ENCODE measurements at places on chromosomes 1 and 21.
A peak's percentile ranks its signal among the peaks of the same experiment; 100 is the strongest.

DNA sequence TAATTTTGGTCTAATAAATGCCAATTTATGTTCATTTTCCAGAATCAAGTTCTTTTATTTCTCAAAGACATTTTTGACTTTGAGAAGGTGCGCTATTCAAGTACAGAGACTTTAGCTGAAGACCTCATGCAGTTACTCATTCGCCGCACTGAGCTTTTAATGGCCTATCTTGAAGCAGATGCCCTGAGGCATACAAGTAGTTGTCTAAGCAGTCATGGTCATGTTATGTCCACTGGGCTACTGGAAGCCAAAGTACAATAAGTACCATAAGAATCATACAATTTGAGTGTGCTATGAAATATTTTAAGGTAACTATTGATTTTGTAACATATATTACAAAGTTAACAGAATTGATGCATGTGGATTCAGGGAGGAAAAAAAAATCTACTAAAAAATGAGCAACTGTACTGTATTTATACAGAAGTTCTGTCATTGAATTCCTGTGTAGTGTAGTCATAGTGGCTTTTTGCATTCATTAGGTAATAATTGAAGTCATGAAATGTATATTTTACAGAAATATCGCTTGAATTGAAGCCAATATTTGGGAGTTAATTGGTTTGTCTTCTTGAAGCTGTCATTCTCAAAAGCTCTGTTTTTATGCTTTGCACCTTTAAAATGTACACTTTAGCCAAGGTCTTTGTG is 13.5 kb upstream of the NEXN start:
- no peak for DNase-seq

DNA sequence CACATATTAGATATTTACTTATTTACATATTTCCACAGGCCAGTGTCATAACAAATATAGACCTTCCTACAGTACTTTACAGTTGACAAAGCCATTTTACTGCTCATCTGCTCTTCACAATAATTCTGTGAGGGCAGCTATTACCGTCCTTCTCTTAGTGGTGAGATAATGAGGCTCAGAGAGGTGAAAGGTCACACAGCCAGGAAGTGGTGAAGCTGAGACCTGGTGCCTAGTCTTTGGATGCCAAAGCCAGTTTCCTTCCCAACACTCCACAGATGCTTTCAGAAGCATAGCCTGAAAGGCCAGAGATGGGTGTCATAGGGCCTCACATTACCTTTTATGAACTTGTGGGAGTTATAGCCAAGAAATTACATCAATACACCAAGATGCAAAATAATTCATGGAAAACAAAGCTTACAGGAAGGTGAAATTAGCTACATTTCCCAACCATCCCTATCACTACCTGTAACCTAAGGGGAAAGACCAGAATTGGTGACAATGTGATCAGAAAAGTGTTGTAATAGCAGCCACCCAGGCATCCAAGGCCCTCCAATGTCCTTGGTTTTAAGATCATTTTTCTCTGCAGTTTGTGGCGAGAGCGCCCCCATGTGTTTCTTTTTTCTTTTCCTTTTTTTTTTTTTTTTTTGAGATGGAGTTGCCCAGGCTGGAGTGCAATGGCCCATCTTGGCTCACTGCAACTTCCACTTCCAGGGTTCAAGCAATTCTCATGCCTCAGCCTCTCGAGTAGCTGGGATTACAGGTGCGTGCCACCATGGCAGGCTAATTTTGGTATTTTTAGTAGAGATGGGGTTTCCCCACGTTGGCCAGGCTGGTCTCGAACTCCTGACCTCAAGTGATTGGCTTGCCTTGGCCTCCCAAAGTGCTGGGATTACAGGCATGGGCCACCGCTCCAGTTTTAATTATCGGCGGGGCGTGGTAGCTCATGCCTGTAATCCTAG is 26.5 kb upstream of the RPL11 start:
- no peak for DNase-seq

GRCh38 chr1:77126307-77126706 is 92.9 kb downstream of the PIGK start:
- DNase-seq, result peak; percentile 70

DNA sequence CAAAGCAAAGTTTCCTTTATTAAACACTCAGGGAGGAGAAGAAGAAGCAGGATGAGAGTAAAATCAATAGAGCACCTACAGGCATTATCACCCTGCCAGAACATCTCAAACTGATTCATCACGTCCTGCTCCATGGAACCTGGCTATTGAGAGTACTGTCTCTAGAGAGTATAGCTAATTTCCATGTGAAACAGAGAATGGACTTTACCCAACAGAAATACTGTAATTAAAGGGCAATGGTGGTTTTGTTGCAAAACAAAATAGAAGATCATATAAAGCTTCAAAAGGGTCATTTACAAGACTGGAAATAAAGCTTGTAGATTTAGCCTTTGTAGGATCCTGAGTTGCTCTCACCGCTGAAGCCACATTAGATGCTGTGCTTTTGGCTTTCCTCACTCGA is 69.3 kb downstream of the XCL1 start:
- DNase-seq, result no peak

- no peak for DNase-seq
These were observed 38.3 kb downstream of the PHC2 start for GRCh38 chr1:33392639-33393038.

GRCh38 chr1:19367584-19368041 is 55.5 kb downstream of the SLC66A1 start:
- no peak for DNase-seq

DNA sequence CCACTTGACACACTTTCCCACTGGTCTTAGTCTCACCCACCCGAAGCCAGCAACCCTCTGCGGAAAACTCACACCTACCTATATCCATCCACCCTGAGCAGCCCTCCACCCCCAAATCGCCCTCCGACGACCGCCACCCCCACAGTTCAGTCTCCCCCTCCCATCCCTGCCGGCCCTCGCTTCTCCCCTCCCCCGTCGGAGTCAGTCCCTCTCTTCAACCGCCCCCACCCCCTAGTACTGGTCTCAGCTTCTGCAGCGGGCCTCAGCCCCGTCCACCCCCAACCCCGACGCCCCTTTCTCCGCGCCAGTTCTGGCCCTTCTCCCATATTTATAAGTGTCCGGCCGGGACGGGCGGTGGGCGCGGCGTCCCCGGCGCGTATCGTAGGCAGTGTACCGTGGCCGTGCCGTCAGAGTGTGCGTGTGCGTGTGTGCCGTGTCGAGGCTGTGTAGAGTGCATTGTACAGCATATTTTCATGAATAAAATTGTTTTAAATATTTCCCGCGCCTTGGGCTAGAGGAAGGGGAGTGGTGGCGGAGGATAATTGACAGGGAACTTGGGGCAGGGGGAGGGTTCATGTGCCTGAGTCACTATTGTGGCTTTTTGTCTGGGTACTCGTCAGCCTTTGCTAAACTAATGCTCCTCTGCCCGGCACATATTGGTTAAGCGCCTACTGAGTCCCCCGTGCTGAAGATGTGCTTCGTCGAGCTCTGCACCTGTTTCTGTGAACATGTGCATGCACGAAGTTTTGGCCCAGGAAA is 22.0 kb downstream of the FOXO6 start:
- DNase-seq, result peak; percentile 36

- no peak for DNase-seq
These were observed 56.9 kb downstream of the OPTC start for GRCh38 chr1:203550846-203551245.

GRCh38 chr1:26602378-26602959 is 72.9 kb downstream of the RPS6KA1 start:
- peak; percentile 94 for DNase-seq

- DNase-seq, result no peak
These were observed 12.1 kb upstream of the ABL2 start for GRCh38 chr1:179241530-179242097.

DNA sequence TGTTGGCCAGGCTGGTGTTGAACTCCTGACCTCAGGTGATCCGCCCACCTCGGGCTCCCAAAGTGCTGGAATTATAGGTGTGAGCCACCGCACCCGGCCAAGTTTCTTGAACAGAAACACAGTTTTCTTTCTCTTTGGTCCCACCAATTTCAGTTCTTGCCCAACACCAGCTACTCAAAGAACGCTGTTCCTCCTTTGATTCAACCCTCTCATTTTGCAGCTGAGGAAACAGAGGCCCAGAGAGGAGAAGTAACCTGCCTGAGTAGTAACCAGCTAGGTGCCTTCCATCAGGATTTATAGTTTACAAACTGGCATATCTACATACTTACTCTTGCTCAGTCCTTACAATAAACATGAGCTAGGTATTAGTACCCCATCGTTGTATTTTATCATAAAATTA is 119.9 kb downstream of the SYF2 start:
- DNase-seq, result no peak

DNA sequence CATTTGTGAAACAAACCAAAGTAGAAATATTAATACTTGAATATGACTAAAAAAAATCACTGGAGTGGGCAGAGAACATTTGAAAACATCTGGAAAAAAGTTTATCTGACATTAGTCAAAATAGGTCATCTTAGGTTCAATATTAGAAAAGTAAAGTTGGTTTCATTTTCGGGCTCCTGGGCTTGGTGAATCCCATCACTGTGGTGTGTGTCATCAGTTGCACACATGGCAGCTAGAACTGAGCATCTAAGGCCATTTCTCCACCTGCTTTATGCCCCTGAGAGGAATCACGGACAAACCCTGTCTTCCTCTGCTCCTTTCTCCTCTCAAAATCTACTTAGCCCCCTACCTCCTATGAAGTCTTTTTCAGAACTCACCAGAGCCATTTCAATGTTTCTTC is 5.4 kb downstream of the HSD11B1 start:
- no peak for DNase-seq

DNA sequence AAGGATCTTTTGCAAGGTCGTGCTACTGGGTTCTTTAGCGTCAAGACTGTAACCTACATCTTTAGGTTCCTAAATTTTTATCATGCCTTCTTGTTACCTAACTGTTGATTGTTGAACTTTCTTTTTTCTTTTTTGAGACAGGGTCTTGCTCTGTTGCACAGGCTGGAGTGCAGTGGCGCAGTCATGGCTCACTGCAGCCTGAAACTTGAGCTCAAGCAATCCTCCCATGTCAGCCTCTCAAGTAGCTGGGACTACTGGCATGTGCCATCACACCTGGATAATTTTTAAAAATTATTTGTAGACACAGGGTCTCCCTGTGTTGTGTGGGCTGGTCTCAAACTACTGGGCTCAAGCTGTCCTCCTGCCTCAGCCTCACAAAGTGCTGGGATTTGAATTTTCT is 52.9 kb downstream of the NFIA start:
- no peak for DNase-seq

DNA sequence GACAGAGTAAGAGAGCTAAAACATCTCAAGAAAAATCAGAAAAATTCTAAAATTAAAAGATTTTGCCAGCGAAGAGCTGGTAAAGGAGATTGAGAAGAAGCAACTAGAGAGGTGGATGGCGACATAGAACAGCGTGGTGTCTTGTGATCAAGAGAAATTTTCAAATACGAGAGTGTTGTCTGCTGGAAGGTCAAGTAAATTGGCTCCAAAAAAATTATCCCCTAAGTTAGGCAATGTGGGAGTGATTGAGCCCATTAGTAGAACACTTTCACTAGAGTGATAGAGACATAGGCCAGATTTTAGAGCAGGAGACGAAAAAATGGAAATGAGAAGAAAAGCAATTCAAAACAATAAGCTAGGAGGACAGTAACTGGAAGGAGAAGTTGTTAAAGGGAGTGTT is 94.3 kb upstream of the MPC2 start:
- DNase-seq, result no peak

DNA sequence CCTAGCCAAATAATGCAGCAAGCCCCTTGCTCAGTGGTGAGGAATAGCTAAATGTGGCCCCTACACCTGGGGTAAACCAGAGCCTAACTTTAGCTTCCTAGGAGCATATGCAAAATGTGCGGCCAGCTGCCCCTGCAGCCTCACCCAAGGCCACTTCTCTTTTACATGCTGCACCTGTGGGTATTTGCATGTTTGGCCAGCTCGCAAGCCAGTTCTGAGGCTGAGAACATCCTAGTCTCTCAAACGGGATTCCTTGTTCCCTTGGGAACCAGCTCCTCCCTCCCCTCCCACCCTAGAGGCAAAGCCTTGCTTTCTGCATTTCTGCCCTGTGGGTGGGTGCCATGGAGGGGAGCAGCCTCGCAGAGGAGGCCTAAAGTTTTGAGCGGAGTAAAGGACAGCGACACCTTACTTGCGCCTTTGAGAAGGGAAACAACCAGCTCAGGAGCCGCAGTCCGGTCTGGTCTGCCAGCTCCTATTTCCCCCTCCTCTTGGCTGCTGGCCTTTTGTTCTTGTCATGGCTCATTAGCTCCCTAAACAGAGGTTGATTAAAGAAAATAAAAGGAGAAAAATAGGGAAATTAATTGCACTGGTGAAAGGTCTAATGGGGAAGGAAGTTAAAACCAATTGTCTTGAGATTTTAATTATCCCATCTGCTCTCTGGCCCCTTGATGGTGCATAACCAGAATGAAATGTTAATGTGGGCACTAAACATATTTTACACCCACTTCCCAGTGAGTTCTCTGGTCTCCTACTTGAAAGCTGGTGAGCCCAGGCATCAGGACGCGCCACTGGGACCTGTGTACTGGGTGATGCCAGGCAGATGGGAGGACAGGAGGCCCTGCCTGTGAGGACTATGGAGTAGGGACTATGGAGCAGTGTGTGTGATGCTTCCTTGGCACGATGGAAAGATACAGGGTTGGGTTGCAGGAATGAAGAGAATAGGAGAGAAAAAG is 68.7 kb downstream of the TEX35 start:
- no peak for DNase-seq

- DNase-seq, result no peak
These were observed 63.0 kb upstream of the RGS7 start for GRCh38 chr1:241419986-241420385.

- peak; percentile 82 for DNase-seq
These were observed 16.9 kb upstream of the SAMD11 start for GRCh38 chr1:906600-907420.

- no peak for DNase-seq
These were observed 186.2 kb downstream of the RHOU start for GRCh38 chr1:228921481-228921880.

DNA sequence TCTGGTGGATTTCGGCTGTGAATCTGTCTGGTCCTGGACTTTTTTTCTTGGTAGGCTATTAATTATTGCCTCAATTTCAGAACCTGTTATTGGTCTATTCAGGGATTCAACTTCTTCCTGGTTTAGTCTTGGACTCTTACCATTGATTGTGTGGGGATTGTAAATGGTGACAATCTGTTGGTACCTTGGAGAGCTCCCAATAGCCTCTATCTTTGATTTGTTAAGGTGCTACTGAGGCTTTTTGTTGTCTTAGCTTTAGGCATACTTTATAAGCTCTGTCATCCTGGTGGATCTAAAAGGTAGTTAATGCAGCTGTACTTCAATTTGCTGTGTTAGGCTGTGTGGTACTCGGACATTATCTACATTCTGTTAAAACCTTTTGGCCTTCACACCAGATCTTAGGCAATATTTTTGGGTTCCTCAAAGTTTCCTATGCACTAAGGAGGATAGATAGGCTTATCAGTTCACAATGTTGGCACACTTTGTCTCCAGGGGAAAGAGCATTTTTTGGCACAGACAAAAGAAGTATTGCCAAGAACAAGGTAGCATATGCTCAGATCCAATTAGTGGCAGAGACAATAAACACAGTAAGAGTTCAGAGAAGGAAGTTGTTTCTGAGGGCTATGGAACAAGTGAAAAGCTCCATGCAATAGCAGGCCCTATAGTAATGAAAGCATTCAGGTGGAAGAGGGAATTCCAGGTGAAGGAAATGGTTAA is 230.4 kb downstream of the PDE4B start:
- no peak for DNase-seq
